ENCODE measurements at places on chromosomes 5 and 9.
A peak's percentile ranks its signal among the peaks of the same experiment; 100 is the strongest.

DNA sequence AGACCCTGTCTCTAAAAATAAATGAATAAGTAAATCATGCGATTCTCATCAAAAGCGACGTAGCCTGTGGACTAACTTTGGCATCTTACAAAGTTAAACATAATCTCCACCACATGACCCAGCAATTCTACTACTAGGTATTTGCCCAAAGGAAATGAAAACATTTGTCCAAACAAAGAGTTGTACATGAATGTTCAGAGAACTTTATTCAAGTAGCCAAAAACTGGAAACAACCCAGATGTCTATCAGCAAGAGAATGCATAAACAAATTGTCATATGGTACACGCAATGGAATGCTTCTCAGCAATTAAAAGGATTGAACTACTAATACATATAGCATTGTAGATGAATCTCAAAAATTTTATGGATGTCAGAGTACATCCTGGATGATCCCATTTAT, 82.6 kb downstream of the ADRB2 start:
- no peak for DNase-seq

DNA sequence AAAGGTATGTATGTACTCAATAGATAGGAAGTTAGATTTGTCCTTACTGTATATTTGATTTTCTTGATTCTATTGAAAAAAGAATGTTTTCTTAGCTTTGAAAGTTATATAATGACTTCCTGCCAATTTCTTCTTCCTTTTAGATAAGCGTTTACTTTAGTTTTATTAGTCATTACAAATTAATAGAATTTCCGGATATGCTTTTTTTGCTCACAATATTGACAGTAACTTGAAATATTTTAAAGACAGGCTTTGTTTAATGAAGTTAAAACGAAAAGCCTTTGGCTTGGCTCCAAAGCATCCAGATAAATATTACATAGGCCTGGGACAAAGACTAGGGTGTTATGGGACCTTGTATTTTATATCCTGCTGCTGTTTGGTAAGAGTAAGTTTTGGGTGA, 49.5 kb downstream of the CWC27 start:
- no peak for DNase-seq

DNA sequence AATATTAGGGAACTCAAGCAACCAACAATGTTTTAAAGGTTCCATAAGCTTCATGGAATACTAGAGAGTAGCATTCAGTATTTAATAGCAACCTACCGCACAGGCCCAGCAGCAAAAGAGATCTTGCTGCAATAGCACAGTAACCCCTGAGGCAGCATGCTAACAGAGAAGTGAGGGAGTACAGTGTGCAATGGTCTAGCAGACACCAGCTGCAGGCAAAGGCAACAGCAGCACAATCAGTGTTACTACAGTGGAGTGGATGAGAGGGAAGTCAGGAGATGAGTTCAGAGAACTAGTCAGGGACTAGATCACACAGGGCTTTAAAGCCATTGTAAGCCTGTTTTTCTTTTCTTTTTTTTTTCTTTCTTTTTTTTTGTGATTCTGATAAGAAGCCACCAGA, 2.8 kb downstream of the TICAM2 start:
- no peak for DNase-seq

GRCh38 chr9:88722753-88723152, 187.8 kb downstream of the NXNL2 start:
- no peak for DNase-seq

GRCh38 chr5:77449981-77450380, 42.1 kb downstream of the WDR41 start:
- DNase-seq, result no peak

DNA sequence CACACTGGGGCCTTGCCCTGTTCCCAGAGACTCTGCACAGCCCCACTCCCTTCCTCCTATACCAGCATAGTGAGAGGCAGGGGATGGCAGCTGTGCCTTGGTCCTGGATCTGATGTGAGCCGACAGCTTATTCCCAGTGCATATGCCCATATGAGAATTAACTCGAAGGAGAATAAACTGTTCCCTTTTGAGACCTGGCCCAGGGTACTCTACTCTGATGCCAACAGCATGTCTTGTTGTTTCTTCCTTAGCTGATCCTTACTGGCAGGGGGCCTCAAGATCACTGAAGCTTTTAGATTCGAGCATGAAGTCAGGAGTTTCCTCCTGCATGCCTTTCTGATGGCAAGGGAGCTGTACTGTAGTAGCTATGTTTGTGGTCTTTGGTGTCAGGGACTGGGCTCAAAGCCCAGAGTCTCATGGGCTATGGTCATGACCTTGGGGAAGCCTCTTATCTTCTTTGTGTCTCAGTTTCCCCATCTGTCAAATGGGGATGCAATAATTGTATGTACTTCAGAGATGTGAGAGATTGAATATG, 57.1 kb downstream of the DOCK2 start:
- no peak for DNase-seq

GRCh38 chr5:102762562-102763227, 7.6 kb downstream of the PAM start:
- DNase-seq, result no peak

DNA sequence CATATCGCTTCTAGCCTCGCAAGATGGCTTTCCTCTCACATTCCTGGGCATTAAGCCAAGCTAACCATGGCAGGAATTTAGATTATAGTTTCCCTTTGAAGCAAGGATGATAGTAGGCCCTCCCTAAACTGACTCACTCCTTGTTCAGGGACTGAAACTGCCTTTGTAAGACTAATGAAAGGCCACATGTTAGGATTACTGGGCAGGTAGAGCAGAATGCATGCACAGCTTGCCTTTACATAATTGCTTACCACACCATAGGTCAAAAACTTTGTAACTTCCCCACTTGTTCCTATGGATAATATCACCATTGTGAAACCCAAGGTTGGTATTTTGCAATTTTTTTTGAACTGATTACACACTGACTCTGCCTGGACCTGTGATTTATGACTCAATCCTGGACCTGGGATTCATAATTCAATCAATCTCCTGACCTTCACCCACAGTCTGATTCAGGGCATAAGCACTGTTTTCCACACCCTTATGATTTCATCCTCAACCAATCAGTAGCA, 41.0 kb upstream of the PRDM9 start:
- DNase-seq, result no peak

- no peak for DNase-seq
Measured at GRCh38 chr9:123669346-123669745, 260.6 kb downstream of the DENND1A start.

- DNase-seq, result no peak
Measured at GRCh38 chr9:93090091-93090655, 5.8 kb upstream of the CARD19 start.

DNA sequence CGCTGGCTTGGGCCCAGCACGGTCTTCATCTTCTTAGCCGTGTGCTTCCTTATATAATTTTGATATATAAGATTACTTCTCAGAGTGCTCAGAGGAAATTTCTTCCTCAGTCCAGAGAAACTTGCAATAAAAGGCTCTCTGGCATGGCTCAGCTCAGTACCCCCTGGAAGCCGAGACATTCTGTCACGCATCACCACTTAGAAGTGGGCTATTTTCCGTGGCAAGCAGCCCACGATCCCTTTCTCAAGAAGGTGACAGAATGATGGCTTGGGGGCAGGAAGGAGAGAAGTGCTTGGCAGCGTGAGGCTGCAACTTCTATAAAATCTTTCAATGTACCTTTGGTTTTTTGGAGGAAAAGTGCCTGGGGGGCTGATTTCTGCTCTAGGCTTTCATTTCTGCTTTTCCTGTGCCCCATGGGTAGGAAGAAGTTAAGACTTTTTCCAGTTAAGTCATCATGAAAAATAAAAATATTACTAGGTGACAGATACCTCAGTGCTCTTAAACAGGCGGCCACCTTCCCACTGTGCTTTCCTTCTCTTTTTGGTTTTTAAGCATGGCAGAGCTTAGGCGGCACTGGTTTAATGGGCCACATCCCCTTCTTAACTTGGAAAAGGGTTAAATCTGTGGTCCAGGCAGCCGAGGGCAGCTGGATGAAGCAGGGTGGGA, 104.6 kb downstream of the MVB12B start:
- no peak for DNase-seq

DNA sequence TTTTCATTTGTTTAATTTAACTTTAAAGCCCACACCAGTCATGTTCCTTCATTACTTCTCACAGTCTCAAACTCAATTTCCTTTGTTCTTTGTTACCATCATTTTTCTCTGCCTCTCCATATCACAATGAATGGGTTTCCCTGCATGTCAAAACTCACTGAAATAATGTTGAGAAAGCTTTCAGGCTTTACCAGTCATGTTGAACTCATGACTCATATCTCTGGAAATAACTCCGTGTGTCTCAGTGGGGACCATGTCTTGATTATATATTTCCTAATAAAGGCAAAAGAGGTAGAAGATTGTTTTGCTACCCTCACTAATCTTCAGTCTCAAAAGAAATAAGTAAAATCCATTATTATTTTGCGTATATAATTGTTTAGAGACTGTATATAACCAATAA, 231.2 kb downstream of the CHSY3 start:
- no peak for DNase-seq

DNA sequence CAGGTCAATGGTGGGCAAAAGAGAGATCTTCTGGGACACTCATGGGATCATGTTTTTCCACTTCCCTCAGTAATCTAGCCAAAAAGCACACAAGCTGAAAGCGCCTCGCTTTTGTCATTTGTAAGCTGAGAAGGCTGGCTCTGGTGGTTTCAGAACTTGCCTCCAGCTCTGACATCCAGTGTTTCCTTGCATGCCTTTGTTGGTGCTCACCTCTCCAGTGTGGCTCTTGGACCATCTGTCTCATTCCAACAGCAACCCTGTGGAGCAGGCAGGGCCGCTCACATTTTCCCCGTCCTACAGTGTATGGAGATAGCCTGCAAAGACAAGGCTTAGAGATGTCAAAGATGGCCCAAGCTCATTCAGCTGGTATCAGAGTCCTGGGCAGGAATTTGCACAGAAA, 160.8 kb upstream of the KLF4 start:
- no peak for DNase-seq

- peak; percentile 61 for DNase-seq
Measured at GRCh38 chr5:43019614-43020398, 20.3 kb downstream of the ANXA2R start.

DNA sequence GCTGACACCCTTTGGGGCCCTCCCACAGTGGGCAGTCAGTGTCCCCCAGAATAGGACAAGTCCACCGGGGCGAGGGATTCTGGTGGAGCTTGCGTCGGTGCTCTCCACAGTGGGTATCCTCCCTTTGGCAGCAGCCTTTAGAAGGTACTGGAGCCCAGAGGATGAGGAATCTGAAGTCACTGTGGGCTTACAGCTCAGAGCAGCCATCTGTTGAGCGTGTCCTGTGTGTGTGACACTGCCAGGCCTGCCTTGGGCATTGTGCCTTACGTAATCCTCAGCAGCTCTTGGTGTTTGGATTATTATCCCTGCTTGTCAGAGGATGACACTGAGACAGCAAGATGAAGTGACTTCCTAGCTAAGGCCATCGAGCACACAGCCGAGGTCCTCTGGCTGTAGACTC, 12.6 kb downstream of the URM1 start:
- DNase-seq, result no peak

DNA sequence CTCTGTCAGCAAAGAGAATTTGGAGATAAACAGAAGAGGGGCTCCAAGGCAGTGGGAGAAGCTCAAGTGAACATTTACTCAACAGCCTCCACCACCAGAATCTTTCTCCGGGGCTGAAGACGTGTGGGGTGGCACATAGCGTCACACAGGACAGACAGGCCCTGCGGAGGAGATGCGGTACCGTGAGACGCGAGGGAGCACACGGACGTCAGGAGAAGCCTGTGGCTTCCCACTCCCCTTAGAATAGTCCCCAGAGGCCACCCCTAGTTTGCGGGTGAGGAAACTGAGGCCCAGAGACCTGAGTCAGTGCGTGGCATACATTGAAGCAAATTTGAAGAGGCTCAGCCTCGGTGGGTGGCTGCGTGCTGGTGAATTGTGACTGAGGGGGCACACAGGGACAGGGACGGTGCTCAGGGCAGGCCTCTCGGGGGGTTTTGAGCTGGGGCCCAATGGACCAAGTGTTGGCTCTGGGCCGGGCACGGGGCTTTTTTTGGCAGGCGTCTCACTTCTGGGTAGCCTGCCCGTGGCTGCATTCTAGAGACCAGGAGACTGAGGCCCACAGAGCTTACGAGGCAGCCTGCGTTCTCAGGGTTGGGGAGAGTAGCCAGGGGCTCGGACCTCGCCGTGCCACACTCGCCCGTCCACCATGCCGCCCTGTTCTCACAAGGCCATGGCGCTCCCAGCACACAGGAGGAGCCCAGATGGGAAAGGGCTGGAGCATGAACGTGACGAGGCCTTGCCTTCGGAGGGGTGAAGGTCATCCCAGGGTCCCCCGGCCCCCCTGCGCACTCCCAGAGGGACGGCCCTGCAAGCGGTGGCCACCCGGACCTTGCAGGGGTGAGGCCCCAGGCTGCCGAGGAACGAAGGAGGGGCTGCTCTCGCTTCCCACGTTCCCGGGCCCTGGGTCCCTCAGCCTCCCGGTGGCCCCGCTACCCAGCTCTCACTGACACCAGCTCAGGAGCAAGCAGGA, 220.6 kb downstream of the C9orf50 start:
- DNase-seq, result no peak

- DNase-seq, result no peak
Measured at GRCh38 chr5:133247881-133248624, 196.2 kb downstream of the HSPA4 start.

- DNase-seq, result no peak
Measured at GRCh38 chr5:114330916-114331531, 30.8 kb upstream of the KCNN2 start.

DNA sequence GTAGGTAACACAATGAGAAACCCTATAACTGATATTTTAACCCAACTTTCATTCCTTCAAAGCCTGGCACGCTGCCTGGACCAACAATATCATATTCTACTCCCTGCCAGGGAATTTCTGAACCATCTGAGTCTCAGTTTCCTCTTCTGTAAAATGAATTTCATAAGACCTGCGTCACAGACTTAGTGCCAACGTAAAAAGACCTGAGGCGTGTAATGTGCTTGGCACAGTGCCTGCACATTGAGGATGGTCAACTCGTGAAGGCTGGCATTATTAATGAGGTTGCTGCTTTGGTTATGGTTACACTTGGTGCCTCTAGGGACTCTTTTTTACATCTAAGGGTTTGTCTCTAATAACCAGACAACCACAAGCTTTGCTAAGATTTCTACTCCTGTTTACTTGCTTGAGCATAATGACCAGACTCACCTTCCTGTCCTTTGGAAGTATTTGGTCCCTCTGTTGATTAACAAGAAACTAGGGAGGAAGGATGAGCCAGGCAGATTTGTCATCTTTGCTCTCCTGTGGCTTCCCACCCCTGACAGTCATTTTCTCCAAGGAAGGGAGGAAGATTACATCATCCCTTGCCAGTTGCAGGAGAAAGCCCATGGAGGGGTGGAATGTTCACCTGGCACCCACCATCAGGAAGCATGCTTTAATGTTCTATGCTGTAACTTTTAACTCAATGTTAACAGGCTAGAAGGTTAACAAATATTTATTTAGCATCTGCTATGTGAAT, 79.0 kb downstream of the PAPPA start:
- DNase-seq, result no peak

DNA sequence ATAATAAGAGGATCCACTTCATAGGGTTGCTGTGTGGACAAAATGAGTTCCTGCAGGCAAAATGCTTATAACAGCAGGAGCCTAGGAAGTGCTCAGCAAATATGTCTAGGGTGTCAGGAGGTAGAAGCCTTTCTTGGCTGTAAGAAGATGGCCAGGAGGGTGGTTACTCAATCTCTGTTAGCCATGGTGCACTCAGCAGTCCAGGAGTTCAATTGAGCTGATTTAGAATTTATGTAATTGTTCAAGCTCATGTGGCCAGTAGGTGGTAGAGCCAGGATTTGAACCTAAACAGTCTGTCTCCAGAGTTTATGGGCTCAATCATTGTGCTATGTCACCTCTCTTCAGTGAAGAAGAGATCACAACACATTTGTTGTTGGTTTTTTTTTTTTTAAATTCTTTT, 381.2 kb downstream of the KIF4B start:
- DNase-seq, result no peak

- DNase-seq, result no peak
Measured at GRCh38 chr5:118776755-118777154, 211.6 kb downstream of the DTWD2 start.
